ENCODE measurements at places on chromosomes 6 and 20.

DNA sequence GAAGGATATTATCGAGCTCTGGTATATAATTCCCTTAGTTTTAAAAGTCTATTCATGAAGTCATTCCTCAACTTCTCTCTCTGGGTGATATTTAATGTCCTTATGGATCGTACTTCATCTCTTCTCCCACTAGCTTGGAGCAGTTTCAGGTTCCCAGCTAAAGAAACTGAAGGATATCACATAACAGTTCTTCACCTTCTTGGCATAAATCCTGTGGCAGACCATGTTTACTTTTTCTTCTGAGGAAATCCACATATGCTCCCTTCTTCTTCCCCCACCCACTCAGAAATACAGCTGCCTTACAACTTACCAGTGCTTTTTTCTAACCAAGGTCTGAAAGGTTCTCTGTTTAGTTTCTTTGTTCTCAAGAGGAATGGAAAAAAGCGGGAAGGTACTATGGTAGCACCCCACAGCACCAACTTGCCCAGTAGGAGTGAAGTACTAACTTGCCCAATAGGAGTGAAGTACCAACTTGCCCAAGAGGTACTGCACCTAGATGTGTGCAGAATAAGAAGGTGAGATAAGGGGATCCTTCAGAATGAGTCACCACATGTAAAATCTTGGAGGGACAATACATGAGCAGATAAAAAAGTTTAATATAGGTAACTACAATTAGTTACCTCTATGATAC is 53.1 kb downstream of the TSPYL4 start:
- DNase-seq = no peak

GRCh38 chr20:34295284-34295683 is 7.9 kb downstream of the AHCY start:
- DNase-seq = no peak

DNA sequence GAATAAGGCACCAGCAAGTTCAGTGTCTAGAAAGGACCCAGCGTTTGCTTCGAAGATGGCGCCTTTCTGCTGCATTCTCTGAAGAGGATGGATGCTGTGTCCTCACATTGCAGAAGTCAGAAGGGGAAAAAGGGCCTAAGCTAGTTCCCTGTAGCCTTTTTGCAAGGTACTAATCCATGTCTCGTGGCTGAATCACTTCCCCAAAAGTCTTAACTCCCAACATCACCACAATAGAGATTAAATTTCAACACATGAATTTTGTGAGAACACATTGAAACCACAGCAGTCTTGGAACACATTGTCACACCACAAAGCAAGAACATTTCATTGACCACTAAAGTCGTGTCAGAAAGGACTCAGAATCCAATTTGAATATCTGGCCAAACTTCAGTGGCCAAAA is 42.1 kb downstream of the KLHL31 start:
- no peak for DNase-seq

- no peak for DNase-seq
Observed at GRCh38 chr6:14873101-14873500, 372.8 kb upstream of the JARID2 start.

GRCh38 chr20:64119681-64120341 is 12.4 kb upstream of the NPBWR2 start:
- no peak for DNase-seq

- no peak for DNase-seq
Observed at GRCh38 chr6:140849456-140849855, 1283.3 kb upstream of the GJE1 start.
